ENCODE measurements at places on chromosomes 1 and 21.

DNA sequence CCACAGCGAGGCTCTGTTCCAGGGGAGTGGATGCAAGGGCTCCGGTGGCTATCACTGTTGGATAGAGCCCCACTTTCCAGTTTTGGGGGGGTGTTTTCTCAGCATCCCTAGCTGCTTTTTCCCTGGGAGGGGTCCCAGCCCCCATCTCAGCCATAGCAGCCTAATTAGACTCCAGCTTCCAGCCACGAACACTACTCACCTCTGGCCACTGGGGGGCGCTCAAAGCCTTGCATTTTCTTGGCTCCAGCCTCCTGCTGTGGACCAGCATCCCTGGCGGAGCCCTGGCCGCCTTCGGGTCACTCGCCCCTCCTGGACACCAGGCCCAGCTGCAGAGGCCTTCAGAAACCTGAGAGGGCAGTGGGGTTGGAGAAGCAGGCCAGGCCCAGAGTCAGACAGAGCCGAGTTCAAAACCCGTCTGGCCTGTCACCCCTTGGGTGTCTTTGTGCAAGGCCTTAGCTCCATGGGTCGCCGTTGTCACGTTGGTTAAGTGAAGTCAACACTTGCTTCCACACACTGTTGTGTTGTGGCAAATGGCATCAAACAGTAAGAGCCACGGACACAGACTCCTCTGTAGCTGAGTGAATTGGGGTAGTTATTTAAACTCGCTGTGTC is 93.5 kb upstream of the ACTL8 start:
- peak; percentile 36 for DNase-seq

DNA sequence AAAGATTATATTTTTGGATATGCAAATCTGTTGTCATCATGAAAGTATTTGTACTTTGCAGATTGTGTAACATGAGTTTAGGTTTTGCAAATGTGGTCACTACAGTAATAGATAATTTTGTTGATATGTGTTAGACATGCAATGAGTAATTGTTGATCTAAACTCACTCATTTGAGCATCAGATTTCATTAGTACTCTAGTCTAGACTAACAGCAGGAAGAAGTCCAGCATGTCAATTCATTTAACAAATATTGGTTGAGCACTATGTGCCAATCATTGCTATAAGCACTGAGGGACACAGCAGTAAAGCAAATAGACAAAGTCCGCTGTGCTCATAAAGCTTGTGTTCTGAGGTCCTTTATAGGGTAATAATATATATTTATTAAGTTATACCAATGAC is 350.0 kb downstream of the USP25 start:
- no peak for DNase-seq

GRCh38 chr1:117359561-117360289 is 7.5 kb upstream of the MAN1A2 start:
- no peak for DNase-seq

- no peak for DNase-seq
These were observed 77.8 kb upstream of the CACHD1 start for GRCh38 chr1:64392109-64392508.

DNA sequence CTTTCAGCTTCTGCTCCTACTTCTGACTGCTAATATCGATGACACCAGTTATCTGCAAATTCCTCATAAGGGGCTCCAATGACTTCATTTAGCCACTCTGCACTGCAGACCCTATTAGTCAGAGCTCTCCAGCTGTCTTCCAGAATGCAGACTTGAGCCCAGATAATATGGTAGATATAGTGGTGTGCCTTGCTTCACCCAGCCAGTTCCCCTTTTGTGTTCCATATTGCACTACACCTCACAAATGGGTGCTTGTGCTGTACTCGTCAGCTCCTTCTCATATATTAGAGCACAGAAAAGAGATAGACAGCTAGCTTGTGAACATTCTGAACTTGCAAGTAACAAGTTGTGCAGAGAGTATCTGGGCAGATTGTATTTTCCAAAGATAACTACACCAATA is 23.7 kb upstream of the COG2 start:
- DNase-seq, result no peak

- peak; percentile 58 for DNase-seq
These were observed 46.5 kb upstream of the RNF11 start for GRCh38 chr1:51189421-51190073.

DNA sequence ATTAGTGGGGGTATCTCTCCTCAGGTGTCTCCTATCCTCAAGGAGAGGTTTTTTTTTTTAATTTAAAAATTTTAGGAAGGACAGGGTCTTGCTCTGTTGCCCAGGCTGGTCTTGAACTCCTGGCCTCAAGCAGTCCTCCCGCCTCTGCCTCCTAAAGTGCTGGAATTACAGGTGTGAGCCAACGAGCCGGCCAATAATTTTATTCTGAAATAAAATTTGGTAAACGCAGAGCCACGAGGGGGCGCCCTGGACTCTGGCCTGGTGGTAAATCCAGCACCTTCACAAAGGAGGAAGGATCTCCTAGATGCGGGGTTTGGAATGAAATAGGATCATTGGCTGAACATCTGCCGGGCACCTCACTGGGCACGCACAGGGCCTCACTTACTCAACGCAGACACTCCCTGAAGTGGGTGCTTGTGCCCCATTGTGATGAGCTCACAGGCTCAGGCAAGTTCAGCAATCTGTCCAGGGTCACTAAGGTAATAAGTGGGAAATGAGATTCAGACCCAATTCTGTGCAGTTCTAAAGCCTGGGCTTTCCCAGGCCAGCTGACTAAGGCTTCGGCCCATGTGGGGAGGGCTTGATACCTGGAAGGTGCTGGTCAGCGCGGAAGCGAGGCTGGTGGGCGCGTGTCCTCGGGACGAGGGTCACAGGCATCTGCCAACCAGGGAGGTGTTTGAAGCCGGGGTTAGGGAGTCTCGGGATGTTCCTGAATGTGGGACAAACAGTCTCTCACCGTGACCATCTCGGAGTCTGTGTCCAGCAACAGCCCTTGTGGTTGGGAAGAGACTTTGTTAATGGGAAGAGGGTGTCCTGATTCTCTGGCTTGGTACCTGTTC is 32.7 kb upstream of the ETV3 start:
- DNase-seq, result peak; percentile 19

GRCh38 chr1:211703812-211704537 is 28.6 kb upstream of the NEK2 start:
- DNase-seq, result no peak

GRCh38 chr1:63189677-63190076 is 132.7 kb upstream of the FOXD3 start:
- no peak for DNase-seq

- DNase-seq, result no peak
These were observed 149.3 kb upstream of the EDN2 start for GRCh38 chr1:41633764-41634163.
